CD4-positive, alpha-beta T cell treated with Interleukin-10 for 1 hour (primary cell): ENCODE measurements at places on chromosomes 2 and 18.

DNA sequence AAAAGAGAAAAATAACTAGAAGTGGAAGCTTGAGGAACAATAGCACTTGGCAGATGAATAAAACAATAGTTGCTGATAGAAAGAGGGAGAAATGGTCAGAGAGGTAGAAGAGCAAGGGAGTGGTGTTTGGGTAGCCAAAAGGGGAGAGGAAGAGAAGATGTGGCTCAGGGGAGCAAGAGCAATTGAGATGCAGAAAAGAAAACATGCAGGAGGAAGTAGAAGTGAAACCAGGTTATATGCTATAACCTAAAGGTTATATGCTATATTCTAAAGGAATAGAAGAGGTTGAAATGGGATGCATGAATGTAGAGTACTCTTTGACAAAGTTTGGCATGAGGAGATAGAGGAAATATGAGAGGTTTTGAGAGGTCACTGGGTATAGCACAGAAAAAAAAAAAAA lies 759.5 kb downstream of the SATB2 start:
- DNase-seq: no peak

DNA sequence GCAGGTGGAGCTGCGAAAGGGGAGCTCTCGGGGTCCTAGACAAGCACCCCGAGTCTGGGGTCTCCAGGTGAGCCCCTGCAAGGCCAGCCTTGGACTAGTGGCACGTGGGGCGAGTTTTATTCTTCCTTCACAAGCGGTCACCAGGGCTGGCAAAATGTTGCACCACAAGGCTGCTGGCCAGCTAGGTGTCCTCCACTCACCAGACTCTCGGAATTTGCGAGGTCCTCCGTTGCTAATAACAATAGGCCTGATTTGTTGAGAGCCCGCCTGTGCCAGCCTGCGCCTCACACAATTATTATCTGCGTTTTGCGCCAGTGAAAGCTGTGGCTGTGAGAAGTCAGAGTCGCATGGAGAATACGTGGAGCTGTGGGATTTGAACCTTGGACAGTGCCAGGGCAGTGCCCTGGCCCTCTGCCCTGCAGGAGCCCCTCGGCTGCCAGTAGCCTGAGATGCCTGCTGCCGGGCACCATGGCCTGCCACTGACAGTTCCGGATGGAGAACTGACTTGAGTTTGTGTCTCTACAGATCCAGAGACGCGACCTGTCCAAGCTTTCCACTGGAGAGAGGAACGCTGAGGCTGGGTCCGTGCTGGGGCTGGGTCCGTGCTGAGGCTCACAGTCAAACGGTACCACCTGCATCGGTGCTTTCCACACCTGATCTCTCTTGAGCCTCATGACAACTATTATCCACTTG lies 77.6 kb upstream of the ODC1 start:
- no peak for DNase-seq

- DNase-seq: no peak
These were observed 47.1 kb upstream of the XIRP2 start for GRCh38 chr2:166841152-166841551.

DNA sequence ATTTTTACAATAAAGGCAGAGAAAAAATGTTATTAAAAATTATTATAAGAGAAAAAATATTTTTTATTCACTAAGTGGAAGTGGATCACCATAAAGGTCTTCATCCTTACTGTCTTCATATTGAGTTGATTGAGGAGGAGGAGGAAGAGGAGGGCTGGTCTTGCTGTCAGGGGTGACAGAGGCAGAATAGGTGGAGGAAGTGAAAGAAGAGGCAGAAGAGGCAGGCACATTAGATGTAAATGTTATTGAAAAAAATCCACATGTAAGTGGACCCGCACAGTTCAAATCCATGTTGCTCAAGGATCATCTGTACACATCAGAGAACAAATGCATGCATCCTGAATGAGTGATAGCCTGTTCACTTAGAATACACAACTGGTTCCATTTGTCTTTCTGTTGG lies 6.4 kb upstream of the SPATS2L start:
- DNase-seq: no peak

GRCh38 chr2:102696463-102696862 lies 65.4 kb upstream of the TMEM182 start:
- DNase-seq: no peak

GRCh38 chr2:190651413-190651812 lies 2.5 kb downstream of the NAB1 start:
- DNase-seq: no peak

DNA sequence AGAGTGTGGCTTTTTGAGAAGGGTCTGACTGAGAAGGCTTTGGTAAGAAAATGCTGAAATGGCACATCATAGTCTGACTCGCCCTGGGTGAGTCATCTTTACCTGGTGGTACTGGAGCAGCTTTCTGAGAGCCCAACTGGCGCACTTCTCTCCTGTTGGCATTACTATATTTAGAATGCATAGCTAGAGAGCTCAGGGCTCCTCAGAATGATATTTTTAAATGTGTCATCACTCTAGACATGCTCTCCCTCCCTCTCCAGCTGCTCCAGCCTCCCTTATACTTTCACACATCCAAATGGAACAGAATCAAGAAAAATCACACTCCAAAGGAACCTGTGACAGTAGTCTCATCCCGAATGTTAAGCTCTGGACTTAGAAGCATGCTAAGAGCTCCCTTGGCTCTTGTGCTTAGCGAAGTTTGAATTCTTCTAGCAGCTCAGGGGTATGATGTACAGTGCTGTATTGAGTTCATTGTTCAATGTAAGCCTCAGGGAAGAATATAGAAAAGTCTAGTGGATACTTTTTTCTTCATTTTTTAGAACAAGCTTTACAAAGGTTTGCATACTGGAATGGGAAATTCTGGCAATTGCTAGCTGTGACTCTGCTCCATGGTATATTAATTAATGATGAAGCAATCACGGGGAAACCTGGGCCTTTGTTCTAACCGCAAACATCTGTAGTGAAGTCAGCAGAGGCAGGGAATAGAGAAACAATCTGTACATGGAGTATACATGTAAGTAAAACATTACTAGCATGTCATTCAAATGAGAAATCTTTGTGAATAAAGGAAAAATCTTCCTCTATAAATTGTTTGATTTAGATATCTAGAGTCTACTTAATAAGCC lies 751.2 kb upstream of the NRXN1 start:
- no peak for DNase-seq

- DNase-seq: no peak
These were observed 13.7 kb downstream of the ANKRD44 start for GRCh38 chr2:197296835-197297234.

DNA sequence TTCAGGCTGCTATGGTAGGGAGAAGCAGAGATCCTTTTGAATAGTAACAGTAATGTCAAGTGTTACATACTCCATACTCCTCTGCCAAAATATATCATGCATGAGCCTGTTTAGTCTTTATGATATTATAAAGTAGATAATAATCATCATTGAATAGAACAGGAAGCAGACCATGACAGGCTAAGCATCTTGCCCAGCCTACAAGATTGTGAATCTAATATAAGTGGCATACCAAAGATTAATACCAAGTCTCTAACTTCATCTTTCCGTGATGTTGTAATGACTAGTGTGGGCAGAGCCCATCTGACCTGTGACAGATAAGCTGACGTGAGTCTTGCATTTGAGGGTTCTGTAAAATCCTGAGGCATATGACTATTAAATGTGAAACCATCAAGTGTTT lies 13.1 kb downstream of the NDUFB3 start:
- DNase-seq: no peak

DNA sequence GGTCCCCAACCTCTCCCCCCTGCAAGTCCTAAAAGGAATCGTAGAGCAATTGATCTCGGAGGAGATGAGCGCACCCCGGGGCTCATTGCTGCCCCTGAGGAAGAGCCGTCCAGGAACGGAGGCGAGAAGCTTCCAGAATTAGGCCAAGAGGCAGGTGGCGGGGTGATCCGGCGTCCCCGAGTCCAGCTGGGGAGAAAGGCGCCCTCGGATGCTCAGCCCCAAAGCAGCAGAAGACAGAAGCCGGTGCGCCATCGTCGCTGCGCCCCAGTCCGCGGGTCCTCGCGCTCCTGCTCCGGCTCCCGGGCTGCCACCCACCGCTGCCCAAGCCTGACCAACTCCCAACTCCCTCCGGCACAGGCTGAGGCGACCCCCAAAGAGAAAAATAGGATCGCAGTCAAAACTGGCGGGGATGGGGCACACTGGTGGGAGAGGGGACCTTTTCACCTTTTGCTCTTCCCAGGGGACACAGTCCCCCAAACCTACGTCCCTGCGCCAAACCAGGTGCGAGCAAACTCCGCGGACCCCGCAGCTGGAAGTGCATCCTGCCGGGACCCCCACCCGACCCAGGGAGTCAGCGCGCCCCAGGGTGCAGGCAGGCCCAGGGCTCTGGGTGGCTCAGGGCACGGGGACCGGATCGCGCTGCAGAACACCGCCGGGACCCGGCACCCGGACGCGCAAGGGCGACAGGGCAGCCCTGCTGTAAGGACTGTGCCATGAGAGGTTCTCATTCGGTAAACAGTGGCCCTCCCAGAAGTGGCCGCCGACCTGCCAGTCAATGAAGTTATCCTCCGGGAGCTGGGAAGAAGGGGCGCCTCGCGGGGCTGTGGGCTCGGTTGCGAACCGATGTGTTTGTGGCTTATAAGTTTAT lies 8.4 kb upstream of the MEIS1 start:
- DNase-seq: no peak
